Activated CD8-positive, alpha-beta memory T cell treated with anti-CD3 and anti-CD28 coated beads, Interleukin-2, amount 10 ng/mL, durations not matched to agents 7 days and 5 days (primary cell): ENCODE measurements at places on chromosomes 7 and 10. TPM values are rescaled to one million over a fixed set of nuclear protein-coding genes. Genes with fewer than 3 reads are reported as not detected.

DNA sequence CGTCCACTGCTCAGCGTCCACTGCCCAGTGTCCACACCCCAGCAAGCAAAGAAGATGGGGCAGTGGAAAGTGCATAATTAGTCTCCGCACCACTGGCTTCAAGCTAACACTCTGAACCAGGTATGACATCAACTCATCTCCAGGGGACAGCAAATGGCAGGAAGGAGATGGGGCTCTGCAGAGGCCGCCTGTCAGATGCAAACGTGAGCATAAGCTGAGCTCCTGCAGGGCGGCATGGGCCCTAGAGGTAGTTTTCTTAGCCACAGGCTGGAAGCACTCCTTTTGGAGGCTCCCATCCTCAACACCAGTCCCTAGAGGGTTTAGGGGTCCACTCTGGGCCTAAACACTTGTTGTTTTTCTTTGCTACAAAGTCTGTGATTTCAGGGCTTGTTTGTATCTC lies 335.8 kb upstream of the MKI67 start:
- no peaks in the 10 kb centered on the region for H3K36me3 ChIP-seq
- H3K27ac ChIP-seq: no peak overlapping the region
- H3K27me3 ChIP-seq: no peaks in the 10 kb centered on the region
- H3K4me3 ChIP-seq: no peak overlapping the region
- no peak for DNase-seq

GRID1 gene
- not detected for total RNA-seq

- H3K4me3 ChIP-seq: no peak overlapping the region
- peaks cover 1% of the 10 kb centered on the region for H3K36me3 ChIP-seq
- H3K27me3 ChIP-seq: no peaks in the 10 kb centered on the region
- H3K4me1 ChIP-seq: peaks cover 13% of the 10 kb centered on the region
Measured at GRCh38 chr10:102608487-102608886, 35.8 kb upstream of the TRIM8 start.

GRCh38 chr10:28298951-28299350 lies 3.9 kb downstream of the MPP7 start:
- DNase-seq: no peak
- peaks cover 29% of the 10 kb centered on the region for H3K4me1 ChIP-seq
- H3K4me3 ChIP-seq: no peak overlapping the region
- H3K27ac ChIP-seq: no peak overlapping the region
- H3K27me3 ChIP-seq: peaks cover 12% of the 10 kb centered on the region

CLRN3 gene
- not detected for total RNA-seq

DNA sequence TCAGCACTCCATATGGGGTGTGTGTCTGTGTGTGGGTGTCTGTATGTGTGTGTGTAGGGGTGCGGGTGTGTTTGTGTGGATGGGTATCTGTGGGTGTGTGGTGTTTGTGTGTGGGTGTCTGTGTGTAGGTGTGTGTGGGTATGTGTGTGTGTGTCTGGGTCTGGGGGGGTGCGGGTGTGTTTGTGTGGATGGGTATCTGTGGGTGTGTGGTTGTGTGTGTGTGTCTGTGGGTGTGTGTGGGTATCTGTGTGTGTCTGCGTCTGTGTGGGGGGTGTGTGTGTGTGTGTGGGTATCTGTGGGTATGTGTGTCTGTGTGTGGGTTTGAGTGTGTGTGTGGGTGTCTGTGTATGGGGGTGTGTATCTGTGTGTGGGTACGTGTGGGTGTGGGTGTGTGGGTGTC lies 148.7 kb downstream of the RGS10 start:
- H3K27me3 ChIP-seq: no peaks in the 10 kb centered on the region
- H3K4me3 ChIP-seq: no peak overlapping the region
- no peak for DNase-seq
- H3K36me3 ChIP-seq: peaks cover 3% of the 10 kb centered on the region
- no peak overlapping the region for H3K27ac ChIP-seq
